ENCODE measurements at places on chromosomes 2 and 18. TPM values are rescaled to one million over a fixed set of nuclear protein-coding genes. Genes with fewer than 3 reads are reported as not detected.

DNER gene
- 2.9 TPM for polyA plus RNA-seq

DNA sequence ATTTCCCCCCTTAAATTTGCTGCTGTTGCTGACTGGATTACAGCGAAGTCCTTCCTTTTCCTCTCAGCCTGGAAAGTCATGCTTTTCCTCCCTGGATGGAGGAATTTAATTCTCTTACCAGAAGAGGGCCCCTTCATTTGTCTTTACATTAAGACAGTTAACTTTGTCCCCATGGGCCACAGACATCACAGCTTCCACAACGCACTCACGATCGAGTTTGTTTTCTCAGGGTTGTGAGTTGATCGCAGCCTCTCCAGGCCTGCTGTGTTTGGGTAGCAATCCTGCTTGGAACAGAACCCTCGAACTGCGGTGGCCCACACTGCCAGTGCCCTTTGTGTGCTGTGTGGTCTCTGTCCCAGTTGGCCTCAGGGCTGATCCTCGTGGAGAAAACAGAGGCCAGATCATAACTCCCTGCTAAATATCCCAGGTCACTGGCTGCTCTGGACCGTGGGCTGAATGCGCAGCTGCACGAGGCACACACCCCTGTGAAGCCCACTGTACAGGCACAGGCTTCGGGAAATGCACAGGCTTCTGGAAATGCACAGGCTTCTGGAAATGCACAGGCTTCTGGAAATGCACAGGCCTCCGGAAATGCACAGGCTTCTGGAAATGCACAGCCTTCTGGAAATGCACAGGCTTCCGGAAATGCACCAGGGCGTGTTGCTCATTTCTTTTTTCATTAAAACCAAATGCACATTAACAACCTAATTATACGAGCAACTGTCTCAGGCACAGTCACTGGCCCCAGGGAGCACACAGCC is 2.2 kb upstream of the PDIA6 start:
- no peak for DNase-seq

ESPNL gene
- polyA plus RNA-seq, result 0.23 TPM

GRCh38 chr18:61587865-61588264 is 254.6 kb downstream of the CDH20 start:
- no peak for DNase-seq

DNA sequence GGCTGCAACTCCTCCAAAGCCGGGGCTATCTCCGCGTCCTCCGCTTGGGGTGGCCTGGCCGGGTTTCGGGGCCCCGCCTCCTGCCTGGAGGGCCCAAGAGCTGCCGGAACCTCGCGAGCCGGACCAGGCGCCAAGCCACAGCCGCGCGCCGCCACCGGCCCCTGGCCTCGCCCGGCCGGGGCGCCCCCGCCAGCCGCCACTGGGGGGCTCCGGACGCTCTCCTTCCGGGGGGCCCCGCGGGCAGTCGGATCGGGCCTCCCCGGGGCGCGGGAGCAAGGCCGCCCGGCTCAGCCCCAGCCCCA is 17.4 kb upstream of the HAAO start:
- peak; percentile 70 for DNase-seq

GRCh38 chr2:23146011-23146410 is 239.0 kb upstream of the KLHL29 start:
- DNase-seq, result no peak

DNA sequence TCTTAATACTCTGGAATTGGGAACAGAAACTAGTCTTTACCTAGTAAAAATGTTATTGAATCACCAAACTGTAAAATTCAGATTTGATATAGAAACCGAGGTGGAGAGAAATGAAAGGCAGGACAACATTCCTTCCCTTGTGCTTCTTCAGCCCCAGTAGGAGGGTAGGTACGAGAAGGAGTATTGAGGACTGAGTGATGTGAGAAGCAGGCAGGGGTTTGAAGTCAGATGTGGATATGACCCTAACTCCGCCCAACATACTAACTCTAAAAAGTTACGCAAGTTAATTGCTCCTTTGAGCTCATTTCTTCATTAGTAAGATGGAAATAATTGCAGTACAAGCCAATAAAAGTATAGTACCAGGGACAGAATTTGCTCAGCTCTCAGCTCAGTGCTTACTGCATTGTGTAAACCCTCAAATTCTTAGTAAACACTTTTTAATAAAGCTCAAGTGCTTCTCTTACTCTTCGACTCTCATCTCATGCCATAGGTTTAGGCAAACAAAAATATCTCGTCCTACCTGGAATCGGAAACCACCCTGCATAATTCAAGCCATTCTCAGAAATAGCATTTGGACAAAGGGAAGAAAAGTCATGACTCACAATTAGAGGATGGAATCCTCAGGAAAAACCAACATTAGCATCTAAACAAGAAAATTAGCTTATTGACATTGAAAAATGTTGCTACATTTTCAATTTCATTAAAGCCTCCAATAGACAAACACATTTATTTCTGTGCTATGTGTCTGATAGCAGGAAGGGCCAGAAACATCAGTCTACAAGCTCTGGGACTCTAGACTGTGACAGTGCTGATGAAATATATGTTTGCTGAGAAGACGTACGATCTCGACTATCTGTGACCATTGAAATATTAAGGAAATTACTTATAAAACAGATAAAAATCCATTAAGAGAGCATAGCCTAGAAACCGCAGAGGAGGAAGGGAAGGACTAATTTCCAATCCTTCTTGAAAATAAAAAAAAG is 161.3 kb downstream of the HNMT start:
- no peak for DNase-seq

DNA sequence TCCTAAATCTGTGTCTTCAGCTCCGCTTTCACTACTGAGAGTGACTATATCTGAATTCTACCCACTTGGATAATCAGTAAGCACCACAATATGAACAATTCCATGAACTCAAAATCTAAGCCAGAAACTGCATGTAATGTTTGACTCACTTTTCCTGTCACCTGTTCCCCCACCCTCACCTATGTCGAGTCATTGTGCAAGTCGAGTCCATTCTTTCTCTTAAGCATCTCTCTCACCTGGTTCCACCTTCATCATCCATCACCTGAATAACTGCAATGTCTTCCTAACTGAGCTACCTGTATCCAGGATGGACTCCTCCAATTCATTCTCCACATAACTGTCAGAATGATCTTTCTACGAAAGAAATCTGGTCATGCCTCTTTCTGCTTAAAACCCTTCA is 58.2 kb downstream of the PPP1R1C start:
- DNase-seq, result no peak

MC2R gene
- not detected for polyA plus RNA-seq

AFTPH gene
- polyA plus RNA-seq, result 20.6 TPM

- DNase-seq, result no peak
Measured at GRCh38 chr2:190540048-190540447, 5.5 kb upstream of the NEMP2 start.

DNA sequence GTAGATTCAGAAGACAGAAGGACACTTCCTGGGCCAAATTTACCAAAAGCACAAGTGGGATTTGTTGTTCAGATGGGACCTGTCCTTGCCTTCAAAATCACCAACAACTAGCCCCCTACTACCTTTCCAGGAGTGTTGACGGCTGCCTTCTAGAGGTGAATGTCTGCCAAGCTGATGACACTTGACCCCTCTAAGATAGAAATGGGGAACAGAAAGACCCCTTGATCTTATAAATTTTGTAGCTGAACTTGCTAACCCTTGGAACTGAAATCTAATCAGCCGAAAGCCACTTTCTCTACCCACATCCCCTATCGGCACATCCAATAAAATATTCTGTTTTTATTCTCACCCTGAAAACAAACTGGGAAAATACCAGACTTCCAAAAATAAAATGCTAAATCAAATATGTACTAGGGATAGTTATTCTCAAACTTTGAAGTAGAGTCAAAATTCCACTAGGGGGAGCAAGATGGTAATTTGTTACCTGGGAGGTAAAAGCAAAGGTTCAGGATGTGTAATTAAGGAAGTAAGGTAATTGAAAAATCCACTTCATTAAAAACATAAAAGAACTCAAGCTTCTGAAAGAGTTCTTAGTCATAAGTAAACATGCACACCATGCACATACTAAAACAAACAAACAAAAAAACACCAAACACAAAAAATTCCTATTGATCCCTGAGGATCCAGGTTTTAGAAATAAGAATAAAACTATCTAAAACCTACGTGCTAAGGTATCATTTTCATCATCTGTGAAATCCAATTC is 119.2 kb downstream of the ANKRD44 start:
- no peak for DNase-seq

- no peak for DNase-seq
Measured at GRCh38 chr18:23765931-23766330, 76.7 kb downstream of the LAMA3 start.

GRCh38 chr2:41710944-41711343 is 336.9 kb upstream of the PKDCC start:
- DNase-seq, result no peak

HOXD9 gene
- 5.6 TPM for polyA plus RNA-seq

GRCh38 chr2:61832183-61832841 is 21.5 kb downstream of the FAM161A start:
- DNase-seq, result no peak

Measured in urinary bladder (tissue), 4 donors.